ENCODE measurements at places on chromosomes 11 and 22. TPM values are rescaled to one million over a fixed set of nuclear protein-coding genes. Genes with fewer than 3 reads are reported as not detected.

SCGB1D4 gene
- not detected for total RNA-seq

CD3E gene
- total RNA-seq: not detected

RTN4R gene
- total RNA-seq: 0.65 TPM

PLAAT5 gene
- total RNA-seq: not detected

OR4D11 gene
- not detected for total RNA-seq

AMOTL1 gene
- 29.3 TPM for total RNA-seq

CHRNA10 gene
- not detected for total RNA-seq

RASSF10 gene
- total RNA-seq: not detected

VPREB3 gene
- total RNA-seq: not detected

LGALS12 gene
- total RNA-seq: not detected

PIK3IP1 gene
- total RNA-seq: 8.1 TPM

BDNF gene
- total RNA-seq: 8.5 TPM

LYVE1 gene
- 0.32 TPM for total RNA-seq

CHST1 gene
- total RNA-seq: 64.6 TPM

MUC5B gene
- total RNA-seq: not detected

NLRP14 gene
- 0.15 TPM for total RNA-seq

C11orf87 gene
- total RNA-seq: not detected

GRIK4 gene
- 0.32 TPM for total RNA-seq

NPTXR gene
- 0.32 TPM for total RNA-seq

All from epithelial cell of umbilical artery (primary cell).